T-cell (primary cell): ENCODE measurements at places on chromosomes 1 and 21.
A peak's percentile ranks its signal among the peaks of the same experiment; 100 is the strongest.

DNA sequence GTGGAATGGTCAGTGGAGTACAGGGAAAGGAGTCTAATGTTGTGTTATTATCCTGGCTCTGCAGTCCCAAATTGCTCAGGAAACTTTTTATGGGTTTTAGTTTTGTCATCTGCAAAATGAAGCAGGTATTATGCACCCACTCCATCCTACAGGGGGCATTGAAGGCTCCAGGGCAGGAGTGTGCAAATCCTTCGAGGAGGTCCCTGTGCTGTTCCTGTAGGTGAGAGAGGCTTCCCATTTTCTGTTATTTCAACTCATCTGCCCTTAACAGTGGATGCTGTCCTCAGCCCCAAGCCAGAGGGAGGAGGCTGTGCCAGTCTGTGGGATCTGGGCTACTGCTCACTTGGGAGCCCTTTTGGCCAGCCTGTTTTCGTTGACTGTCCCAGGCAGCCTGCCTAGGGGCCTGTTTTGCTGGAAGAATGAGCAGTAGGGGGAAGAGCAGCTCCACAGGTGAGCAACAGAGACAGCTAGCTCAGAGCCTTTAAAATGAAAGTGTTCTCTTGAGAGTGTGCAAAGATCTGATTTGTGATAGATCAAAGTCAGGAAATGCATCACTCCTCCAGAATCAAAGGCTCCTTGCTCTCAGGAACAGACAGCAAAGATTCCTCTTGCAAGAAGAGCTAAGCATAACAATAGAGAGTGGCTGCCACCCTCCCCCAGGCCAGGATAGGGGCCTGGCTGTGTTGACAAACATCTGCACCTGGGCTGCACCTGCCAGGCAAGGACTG lies 317.6 kb upstream of the PROX1 start:
- DNase-seq, result peak; percentile 53

GRCh38 chr1:65896721-65897120 lies 104.0 kb downstream of the PDE4B start:
- no peak for DNase-seq

DNA sequence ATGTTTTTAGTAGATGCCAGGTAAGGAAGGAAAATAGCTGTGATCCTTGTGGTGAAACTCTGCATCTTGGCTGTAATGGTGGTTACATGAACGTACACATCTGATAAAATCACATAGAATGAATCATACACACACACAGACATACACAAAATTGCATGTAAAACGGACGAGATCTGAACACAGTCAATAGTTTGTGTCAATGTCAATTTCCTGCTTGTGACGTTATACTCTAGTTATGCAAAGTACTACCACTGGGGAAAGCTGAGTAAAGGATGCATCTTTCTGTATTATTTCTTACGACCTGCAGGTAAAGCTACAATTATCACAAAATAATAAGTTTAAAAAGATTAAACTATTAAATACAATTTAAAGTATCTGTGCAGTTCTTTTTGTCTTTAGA lies 493.7 kb upstream of the ZP4 start:
- DNase-seq, result no peak

DNA sequence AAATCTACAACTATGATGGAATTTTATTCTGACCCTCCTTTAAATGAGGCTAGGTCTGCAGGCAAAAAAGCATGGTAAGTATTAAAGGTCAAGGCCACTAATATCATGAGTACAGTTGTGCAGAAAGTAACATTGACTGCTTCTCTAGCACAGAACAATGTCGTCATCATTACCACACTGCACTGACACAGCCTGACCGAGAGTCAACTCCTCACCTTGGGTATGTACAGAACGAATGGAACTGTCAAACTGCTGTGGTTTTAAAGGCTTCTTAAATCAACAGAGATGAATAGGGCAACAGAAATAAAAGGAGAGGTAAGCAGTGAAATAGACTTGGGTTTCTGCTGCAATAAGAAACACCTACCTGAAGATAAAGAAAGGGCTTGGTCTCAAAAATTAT lies 88.8 kb downstream of the TBX15 start:
- no peak for DNase-seq

- DNase-seq, result no peak
Observed at GRCh38 chr1:24380508-24380907, 33.1 kb downstream of the STPG1 start.

DNA sequence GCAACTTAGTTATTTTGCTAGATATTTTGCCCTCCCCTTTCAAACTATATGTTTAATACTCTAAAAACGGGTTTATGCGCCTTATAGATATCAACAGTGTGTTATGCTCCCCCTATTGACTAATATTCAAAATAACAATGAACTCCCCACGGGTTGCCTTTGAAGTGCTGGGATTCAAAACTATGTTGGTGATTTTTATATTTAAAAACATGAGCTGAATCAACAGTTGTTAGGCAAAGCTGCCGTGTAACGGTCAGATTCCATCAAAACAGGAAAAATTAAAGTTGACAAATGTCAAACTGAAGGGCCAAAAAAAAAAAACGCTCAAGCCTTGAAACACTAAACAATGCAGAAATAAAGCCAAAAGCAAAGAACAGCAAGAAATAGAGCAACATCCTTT lies 2.5 kb downstream of the TGFBR3 start:
- DNase-seq, result no peak

GRCh38 chr1:66930823-66931174 lies 6.0 kb downstream of the MIER1 start:
- DNase-seq, result no peak

GRCh38 chr1:48190881-48191280 lies 31.6 kb upstream of the SLC5A9 start:
- no peak for DNase-seq

- DNase-seq, result no peak
Observed at GRCh38 chr1:59356627-59357026, 59.7 kb downstream of the FGGY start.

GRCh38 chr1:193222056-193222615 lies 35.7 kb upstream of the B3GALT2 start:
- no peak for DNase-seq
